Thoracic aorta (tissue), 2 donors: ENCODE measurements at places on chromosomes 2 and 18. TPM values are rescaled to one million over a fixed set of nuclear protein-coding genes. Genes with fewer than 3 reads are reported as not detected.

DNA sequence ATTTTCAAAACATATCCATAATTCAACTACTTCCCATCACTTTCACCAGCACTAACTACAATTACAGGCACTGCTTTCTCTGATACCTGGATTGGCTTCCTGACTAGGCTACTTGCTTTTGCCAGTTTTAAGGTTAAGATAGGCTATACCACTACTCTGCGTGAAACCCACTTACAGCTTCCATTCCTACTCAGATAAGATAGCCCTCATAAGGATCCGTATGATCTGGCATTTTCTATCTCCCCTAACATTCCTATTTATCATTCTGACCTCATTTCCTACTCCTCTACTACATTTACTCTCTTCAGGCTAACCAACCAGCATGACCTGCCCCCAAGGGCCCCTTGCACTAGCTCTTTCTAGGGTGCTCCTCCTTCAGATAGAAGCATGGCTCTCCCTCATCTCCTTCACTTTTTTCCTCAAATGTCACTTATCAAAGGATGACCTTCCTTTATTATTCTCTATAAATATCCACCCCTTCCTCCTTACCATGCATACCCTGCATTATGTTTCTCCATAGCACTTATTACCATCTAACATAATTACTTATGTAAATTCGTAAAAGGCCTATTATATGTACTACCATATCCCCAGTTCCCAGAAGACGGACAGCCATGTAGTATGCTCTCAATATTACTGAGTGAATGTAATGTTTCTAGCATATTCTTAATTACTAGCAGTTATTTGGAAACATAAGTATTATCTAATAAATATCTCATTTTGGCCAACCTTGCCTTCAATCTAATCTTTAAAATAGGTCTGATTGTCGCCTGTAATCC is 4.4 kb downstream of the TIA1 start:
- DNase-seq = no peak

GRCh38 chr2:168203762-168204693 is 43.4 kb downstream of the STK39 start:
- no peak for DNase-seq

DNA sequence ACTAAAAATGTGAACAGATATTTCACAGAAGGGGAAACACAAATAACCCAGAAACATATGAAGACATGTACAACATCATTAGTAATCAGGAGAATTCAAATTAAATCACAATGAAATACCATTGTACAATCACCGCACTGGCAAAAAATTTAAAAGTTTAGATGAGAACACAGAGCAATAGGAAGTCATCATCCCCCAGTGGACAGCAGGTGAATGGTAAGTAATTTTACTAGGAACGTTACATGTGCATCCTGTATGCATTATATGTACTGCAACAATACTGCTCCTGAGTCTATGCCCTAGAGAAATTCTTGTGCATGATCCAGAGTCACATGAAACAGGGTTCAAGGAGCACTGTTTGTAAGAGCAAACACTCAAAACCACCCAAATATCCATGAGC is 713.8 kb downstream of the NRXN1 start:
- no peak for DNase-seq

GRCh38 chr2:46458763-46459500 is 20.4 kb upstream of the TMEM247 start:
- no peak for DNase-seq

DNA sequence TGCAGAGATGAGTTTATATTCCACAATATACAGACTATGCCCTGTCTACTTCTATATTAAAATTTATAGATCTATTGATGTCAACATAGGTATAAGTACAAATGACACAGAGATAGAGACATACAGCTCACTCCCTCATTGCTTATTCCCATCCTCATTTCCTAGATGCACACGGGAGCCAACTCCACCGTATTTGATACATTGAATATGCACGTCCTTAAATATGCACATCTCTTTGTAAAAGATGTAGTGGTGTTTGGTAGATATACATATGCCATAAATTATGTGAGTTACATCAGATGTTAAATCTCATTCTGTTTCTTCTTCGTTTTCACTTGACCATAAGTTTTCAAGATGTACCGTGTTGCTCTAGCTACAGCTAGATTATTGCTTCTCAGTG is 179.2 kb upstream of the RAB6C start:
- no peak for DNase-seq

DNA sequence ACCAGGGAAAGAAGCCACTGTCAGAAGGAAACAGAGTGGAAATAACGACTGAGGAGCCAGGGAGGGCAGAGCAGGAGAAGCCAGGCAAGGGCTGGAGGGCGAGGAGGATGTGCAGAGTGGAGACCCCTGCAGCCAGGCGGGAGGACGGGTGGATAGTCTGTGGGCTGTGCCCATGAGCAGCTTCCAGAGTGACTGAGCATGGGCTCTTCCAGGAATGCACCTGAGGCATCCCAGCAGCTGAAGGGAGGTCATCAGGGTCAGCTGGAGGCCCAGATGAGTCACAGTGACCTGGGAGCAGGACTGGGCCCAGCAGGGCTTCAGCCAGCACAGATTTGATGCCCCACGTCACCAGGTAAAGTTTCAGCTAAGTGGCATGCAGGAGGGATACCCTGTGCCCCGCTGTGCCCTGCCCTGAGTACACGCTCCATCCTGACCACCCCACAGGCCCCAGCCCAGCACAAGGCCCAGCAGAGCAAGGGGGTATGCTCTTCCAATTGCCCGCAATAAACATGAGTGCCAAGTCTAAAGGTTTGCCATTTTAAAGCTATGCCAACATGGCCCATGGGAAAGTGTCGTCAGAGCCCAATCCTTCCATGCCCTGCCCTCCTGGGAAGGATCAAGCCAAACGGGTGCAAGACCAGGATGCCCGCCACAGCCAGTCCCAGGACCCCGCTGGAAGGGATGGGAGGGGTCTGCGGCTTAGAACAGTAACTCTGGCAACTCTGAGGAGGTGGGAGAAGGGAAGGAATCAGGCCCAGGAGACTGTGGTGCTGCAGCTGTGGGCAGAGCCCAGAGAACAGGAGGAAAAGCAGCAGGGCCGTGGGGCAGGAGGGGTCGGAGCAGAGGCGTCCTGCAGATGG is 85.7 kb downstream of the SEPTIN10 start:
- DNase-seq = no peak

- no peak for DNase-seq
Observed at GRCh38 chr2:5173876-5174535, 518.2 kb upstream of the SOX11 start.

The CDCA7 gene
- total RNA-seq = 4.9 TPM

The SERPINE2 gene
- 29.0 TPM for total RNA-seq
